CD8-positive, alpha-beta memory T cell (primary cell): ENCODE measurements at places on chromosomes 2 and 18. TPM values are rescaled to one million over a fixed set of nuclear protein-coding genes. Genes with fewer than 3 reads are reported as not detected.
A peak's percentile ranks its signal among the peaks of the same experiment; 100 is the strongest.

- H3K4me1 ChIP-seq = peaks cover 35% of the 10 kb centered on the region
- H3K27ac ChIP-seq = peak overlapping the region; percentile 86
- H3K27me3 ChIP-seq = no peaks in the 10 kb centered on the region
Observed at GRCh38 chr2:10446631-10447030, 1.5 kb downstream of the ODC1 start.

CYP27C1 gene
- not detected for total RNA-seq

WNT10A gene
- total RNA-seq = 1.0 TPM

COMMD1 gene
- total RNA-seq = 36.4 TPM

GRCh38 chr2:3131636-3132326 is 245.8 kb downstream of the EIPR1 start:
- H3K27ac ChIP-seq = no peak overlapping the region
- H3K4me1 ChIP-seq = no peaks in the 10 kb centered on the region
- H3K27me3 ChIP-seq = no peaks in the 10 kb centered on the region
- no peaks in the 10 kb centered on the region for H3K36me3 ChIP-seq
- H3K4me3 ChIP-seq = no peak overlapping the region
- no peak for DNase-seq

- no peaks in the 10 kb centered on the region for H3K27me3 ChIP-seq
- no peaks in the 10 kb centered on the region for H3K36me3 ChIP-seq
- H3K27ac ChIP-seq = no peak overlapping the region
- no peak overlapping the region for H3K4me3 ChIP-seq
Observed at GRCh38 chr2:38551746-38552145, 51.0 kb downstream of the HNRNPLL start.

GRCh38 chr2:9095690-9096089 is 92.2 kb upstream of the MBOAT2 start:
- no peaks in the 10 kb centered on the region for H3K4me1 ChIP-seq
- no peak overlapping the region for H3K27ac ChIP-seq
- H3K4me3 ChIP-seq = no peak overlapping the region
- DNase-seq = no peak
- no peaks in the 10 kb centered on the region for H3K36me3 ChIP-seq
- H3K27me3 ChIP-seq = no peaks in the 10 kb centered on the region

PUS10 gene
- total RNA-seq = 10.0 TPM
